ENCODE measurements at places on chromosomes 7 and 10. TPM values are rescaled to one million over a fixed set of nuclear protein-coding genes. Genes with fewer than 3 reads are reported as not detected.

DNA sequence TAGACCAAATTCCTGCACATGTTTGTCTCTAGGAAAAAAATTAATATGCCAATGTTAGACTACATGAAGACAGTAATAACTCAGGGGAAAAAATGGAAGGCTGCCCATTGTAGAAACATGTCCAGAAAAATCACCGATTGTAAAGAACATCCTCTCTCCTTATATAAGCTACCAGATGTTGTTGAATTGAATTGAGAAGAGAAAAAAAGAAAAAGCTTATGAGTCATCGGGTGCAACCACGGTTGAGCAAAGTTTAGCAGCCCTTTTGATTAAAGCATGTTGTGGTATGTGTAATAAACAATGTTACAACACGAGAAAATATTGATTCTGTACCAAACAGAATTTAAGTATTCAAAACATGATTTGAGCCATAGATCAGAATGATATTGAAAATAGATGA lies 102.3 kb upstream of the ARHGAP21 start:
- no peak for DNase-seq

- DNase-seq: no peak
These were observed 93.0 kb upstream of the RSU1 start for GRCh38 chr10:16909961-16910792.

DNA sequence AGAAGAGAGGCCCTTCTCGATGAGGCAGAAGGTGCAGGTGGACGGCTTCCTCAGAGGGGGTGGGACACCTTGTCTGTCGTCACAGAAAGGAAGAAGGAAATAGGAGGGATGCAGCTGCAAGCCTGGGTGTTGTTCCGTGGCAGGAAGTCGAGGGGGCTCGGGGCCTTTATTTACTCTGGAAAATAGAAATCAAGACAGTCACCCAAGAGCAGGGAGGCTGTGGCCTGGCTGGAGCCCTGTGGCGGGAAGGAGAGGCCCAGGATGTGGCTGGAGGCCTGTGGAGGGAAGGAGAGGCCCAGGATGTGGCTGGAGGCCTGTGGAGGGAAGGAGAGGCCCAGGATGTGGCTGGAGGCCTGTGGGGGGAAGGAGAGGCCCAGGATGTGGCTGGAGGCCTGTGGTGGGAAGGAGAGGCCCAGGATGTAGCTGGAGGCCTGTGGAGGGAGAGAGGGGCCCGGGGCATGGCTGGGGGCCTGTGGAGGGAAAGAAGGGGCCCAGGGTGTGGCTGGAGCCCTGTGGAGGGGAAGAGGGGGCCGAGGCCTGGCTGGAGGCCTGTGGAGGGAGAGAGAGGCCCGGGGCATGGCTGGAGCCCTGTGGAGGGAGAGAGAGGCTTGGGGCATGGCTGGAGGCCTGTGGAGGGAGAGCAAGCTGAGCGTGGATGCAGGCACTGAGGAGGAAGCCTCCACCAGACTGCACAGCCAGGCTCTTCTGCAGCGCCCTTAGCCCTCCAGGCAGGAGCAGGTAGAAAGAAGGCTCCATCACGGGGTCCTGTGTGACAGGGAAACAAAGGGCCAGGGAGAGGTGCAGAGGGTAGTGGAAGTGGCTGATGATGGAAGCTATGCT lies 97.3 kb upstream of the SFMBT2 start:
- DNase-seq: no peak

- no peak for DNase-seq
These were observed 123.5 kb downstream of the SFMBT2 start for GRCh38 chr10:7287377-7287776.

- DNase-seq: no peak
These were observed 184.7 kb downstream of the DOCK4 start for GRCh38 chr7:112021379-112022044.

GRCh38 chr7:5528071-5528814 lies 104.6 kb upstream of the TNRC18 start:
- peak; percentile 53 for DNase-seq

- DNase-seq: no peak
These were observed 855 bp downstream of the ATP6V1F start for GRCh38 chr7:128863433-128863989.

DNA sequence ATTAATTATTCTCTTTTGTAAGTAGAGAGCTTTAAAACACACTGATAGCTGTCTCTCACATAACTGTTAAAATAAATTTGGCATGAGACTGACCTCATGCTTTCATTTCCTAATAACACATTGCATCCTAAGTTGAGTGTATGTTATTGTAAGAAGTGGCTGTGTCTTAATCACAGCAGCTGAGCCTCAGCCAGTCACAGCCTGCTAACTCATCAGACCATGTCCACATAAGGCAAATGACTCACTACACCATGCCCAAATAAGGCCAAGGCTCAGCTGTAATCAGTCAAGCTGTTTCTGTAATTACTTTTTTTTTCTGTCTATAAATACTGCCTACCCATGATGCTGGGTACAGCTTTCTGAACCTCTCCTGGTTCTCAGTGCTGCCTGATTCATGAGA lies 860.9 kb downstream of the XPNPEP1 start:
- no peak for DNase-seq

GRCh38 chr10:110392868-110393740 lies 88.4 kb upstream of the SMNDC1 start:
- no peak for DNase-seq

GRCh38 chr7:48098846-48099245 lies 9.8 kb downstream of the UPP1 start:
- no peak for DNase-seq

- no peak for DNase-seq
These were observed 58.7 kb downstream of the INPP5F start for GRCh38 chr10:119784340-119785067.

DNA sequence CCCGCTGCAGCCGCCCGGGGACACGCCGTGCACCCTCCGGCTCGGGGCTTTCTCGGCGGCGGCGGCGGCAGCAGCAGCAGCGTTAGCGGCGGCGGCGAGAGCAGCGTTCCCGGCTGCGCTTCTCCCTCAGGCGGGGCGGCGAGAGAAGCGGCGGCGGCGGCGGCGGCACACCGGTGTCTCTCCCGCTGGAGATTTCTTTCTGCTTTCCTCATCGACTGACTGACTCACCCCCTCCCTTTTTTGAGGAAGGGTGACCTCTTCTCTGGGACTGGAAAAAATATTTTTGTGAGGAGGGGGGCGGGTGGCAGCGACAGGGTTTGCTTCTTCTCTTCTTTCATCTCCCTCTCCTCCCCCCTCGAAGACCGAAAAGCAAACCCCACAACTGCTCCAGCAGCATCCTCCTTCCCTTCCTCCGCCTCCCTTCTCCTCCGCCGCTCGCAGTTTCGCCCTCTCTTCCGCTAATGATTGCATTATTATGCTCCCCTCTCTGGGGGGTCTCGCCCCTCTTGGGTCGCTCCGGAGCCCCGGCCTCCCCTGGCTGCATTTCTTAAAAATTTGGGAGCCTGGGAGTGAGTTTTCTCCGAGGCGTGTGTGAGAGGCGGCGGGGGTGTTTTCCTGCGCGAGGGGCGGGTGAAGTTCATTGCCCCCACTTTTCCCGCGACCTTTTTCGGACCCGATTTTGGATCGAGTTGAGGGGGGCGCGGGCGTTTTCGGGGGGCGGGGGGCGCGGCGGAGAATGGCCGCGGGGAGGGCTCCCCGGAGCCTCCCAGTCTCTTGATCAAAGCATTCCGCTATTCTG lies 411 bp downstream of the AUTS2 start:
- DNase-seq: peak; percentile 56

DNA sequence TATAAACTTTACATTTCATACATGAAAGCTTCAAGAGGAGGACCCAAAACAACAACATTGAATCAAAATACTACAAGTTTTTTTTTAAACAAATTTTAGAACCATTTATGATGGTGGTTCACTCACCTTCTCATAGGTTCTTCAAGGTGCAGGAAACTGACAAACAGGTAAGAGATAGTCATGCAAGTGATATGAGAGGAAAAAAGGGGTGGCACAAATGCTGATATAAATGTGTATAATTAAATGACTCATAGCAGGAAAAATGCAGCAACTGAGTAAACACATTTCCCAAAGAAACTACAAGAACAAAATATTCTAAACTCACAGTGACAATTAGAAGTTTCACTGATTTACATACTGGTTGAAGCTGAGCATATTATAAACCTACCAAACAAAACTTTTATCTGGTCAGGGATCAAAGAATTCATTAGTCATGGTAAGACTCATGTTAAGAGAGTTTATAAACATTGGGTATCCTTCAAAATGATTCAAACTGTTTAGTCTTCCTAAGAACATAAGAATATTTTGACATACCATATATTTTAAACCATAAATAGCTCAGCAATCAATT lies 14.1 kb downstream of the ZWINT start:
- no peak for DNase-seq

GRCh38 chr7:46129831-46130230 lies 208.8 kb upstream of the IGFBP3 start:
- no peak for DNase-seq

DNA sequence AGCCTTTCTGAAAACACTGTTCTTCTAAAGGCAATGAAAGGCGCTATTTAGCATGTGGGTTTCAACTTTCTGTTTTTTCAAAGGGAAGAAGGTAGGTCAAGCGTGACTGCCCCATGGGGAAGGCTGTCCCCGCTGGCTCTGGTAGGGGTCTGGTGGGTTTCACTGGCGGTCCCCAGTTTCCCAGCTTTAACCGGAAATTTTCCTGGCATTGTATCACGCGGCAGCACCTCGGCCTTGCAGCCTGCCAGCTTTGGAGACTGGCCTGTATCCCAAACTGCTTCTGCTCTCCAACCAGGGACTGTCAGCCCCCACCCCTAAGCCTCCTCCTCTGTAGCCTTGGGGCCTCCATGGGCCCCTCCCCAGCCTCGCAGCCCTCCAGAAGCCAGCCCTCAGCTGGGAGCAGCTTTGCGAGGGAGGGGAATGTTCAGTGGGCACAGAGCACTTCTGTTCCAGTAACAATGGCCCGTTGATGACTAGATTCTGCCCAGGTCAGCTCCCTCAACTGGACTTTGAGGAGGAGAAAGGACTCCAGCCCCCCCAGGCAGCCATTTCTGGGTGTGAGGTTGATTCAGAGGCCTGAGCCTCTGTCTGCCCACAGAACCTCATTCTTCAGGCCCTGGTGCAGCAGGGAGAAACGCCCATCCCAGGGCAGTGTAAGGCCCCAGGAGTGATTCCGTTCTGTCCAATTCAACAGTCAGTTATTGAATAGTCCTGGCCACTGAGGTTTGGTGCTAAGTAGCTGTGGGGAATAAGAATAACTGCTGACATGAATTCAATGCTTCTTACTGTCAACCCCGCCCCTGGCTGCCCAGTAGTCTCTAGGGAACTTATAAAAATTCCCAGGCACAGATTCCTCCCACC lies 17.1 kb downstream of the CHST3 start:
- no peak for DNase-seq

- DNase-seq: no peak
These were observed 372.0 kb upstream of the C7orf33 start for GRCh38 chr7:148218603-148219002.

DNA sequence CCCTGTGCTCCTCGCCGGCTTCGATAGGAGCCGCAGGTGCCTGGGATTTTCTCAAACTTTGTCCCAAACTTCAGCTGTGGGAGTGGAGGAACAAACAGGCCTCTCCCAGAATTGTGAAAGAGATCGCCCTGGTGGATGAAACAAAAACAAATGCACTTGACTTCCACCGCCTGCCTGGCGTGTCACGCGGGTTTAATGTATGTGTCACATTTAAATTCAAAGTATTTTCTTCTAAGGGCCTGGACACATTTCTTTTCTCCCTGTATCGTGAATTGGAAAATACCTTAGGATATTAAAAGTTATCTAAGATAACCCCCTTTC lies 694 bp upstream of the WASL start:
- peak; percentile 43 for DNase-seq

DNA sequence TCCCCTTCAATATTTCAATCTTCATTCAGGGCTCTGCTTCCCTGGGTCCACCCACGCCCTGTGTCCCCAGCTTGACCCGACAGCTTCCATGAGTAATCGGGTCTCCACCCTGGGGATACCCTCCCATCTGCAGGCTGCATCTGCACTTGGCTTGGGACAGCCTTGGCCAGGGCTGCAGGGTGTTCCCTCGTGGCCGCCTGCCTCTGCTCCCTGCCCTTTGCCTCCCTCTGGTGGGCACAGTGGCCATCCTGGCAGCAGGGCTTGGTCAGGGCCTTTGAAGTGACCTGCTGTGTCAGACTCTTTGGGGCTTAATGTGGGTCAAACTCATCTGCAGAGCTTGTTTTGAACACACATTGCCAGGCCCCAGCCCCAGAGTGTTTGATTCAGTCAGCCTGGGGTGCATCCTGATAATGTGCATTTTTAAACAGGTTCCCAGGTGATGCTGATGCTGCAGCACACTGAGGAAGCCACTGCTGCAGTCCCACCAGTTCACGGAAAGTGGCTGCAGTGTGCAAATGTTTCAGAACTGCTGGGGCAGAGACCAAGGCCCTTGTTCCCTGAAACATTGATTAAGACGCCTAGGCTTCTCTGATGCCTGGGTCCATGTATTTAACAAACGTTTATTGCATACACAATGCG lies 80.7 kb upstream of the SEC61G start:
- peak; percentile 81 for DNase-seq

- DNase-seq: no peak
These were observed 256.8 kb downstream of the ZMYND11 start for GRCh38 chr10:391847-392704.

Gene CPN1
- total RNA-seq: not detected

Gene RHOBTB1
- 19.6 TPM for total RNA-seq

Gene AMZ1
- total RNA-seq: 0.05 TPM

Gene EPO
- total RNA-seq: not detected

Gene ELMO1
- 35.9 TPM for total RNA-seq

Data from heart left ventricle (tissue), 16 donors.